ENCODE measurements at places on chromosomes 5 and 9. TPM values are rescaled to one million over a fixed set of nuclear protein-coding genes. Genes with fewer than 3 reads are reported as not detected.

The PTGER4 gene
- total RNA-seq: 10.6 TPM

The SCGB3A2 gene
- not detected for total RNA-seq

The LCN15 gene
- not detected for total RNA-seq

The KLF9 gene
- 11.4 TPM for total RNA-seq

The SYK gene
- not detected for total RNA-seq

The PALM2AKAP2 gene
- total RNA-seq: 20.6 TPM

The CER1 gene
- total RNA-seq: not detected

The TMEM252 gene
- total RNA-seq: not detected

The ARID3C gene
- total RNA-seq: not detected

The LCN9 gene
- total RNA-seq: not detected

The RANBP17 gene
- total RNA-seq: 29.7 TPM

The PCDHB15 gene
- 0.28 TPM for total RNA-seq

The GRIA1 gene
- 1.4 TPM for total RNA-seq

The MLANA gene
- not detected for total RNA-seq

The CCNJL gene
- total RNA-seq: 2.0 TPM
